ENCODE measurements at places on chromosomes 7 and 10.

- no peak for DNase-seq
Observed at GRCh38 chr7:91609525-91609924, 271.0 kb downstream of the MTERF1 start.

DNA sequence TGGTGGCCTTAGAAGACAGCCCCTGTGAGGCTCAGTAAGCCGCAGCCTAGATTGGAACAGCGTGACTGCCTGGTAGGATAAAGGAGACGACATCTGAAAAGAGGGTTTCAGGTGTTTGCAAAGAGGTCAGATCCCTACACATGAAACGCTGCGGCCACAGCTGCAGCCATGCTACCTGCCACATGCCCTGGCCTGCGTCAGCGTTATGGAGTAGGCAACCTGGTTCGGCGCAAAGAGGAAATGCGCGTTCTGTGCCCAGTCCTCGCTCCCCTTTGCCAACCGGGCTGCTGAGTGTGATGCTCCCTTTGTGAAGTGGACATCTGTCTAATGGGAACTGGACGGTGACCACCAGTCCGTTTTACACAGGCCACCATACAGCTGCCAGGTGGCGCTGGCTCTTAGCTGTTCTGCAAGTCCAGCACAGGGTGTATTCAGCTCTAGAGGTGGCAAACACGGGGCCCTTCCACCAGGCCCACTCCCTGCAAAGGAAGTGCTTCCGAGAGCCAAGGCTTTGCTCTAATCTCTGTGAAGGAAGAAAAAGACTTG, 160.3 kb downstream of the CELF2 start:
- peak; percentile 45 for DNase-seq

- no peak for DNase-seq
Observed at GRCh38 chr7:54252256-54253035, 289.7 kb upstream of the VSTM2A start.

- no peak for DNase-seq
Observed at GRCh38 chr7:26900251-26900650, 35.9 kb upstream of the SKAP2 start.

GRCh38 chr10:124955243-124955642, 13.3 kb downstream of the ZRANB1 start:
- DNase-seq: no peak

GRCh38 chr7:30992414-30992813, 28.7 kb downstream of the GHRHR start:
- DNase-seq: no peak

GRCh38 chr7:820341-820740, 11.9 kb upstream of the SUN1 start:
- no peak for DNase-seq

- DNase-seq: no peak
Observed at GRCh38 chr10:114753126-114753525, 68.5 kb upstream of the FHIP2A start.

DNA sequence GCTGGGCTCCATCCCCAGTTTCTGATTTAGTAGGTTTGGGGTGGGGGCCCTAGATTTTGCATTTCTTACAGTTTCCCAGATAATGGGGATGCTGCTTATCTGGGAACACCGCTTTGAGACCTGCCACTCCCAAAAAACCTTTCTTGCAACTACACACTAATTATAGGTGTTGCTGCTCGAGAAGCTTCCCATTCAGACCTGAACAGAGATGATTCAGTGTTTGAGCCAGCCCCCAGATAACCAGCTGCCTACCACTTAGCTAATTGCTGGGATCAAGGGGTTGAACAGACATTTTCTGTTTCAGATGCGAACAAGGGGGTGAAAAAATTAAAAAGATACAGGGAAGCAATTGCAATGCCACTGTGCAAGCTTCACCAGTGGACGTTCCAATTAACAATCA, 448.5 kb downstream of the KCNMA1 start:
- no peak for DNase-seq

- DNase-seq: no peak
Observed at GRCh38 chr10:75724047-75724446, 292.6 kb downstream of the LRMDA start.

DNA sequence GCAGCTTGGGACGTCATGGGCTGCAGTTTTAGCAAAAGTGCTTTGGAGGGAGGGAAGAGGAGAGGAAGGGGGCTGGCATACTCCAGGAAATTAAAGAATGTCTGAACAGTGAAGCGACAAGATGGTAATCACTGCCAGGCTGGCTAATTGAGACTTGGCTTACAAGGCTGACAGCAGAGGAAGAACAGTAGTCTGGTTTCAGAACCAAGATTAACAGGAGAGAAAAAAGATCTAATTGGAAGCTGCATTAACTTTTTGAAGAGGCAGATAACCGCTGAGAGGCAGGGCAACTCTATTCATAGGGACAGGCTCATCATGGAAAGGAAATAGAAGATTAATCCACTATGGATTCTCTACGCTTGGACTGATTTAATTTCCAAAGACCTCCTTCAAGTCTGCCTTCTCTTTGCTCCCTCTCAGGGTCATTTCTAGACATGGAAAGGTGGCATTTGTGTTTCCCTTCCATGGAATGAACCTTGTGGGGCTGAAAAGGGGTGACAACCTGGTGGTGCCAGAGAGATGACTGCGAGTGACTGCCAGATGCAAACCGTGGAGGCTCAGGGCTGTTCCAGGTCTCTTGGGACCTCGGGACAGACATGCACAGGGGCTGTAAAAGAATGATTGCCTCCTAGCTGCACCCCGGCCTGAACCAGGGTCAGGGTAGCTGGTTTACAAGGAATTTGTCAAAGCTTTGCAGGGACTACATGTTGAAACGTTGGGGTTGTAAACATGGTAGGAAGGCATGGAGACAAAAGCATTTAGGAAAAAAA, 210.2 kb upstream of the NPY start:
- no peak for DNase-seq

GRCh38 chr7:135382173-135382572, 127.7 kb downstream of the CNOT4 start:
- no peak for DNase-seq

GRCh38 chr10:91520661-91521060, 110.5 kb downstream of the HECTD2 start:
- DNase-seq: no peak

GRCh38 chr10:47054974-47055373, 143.7 kb downstream of the PTPN20 start:
- no peak for DNase-seq

DNA sequence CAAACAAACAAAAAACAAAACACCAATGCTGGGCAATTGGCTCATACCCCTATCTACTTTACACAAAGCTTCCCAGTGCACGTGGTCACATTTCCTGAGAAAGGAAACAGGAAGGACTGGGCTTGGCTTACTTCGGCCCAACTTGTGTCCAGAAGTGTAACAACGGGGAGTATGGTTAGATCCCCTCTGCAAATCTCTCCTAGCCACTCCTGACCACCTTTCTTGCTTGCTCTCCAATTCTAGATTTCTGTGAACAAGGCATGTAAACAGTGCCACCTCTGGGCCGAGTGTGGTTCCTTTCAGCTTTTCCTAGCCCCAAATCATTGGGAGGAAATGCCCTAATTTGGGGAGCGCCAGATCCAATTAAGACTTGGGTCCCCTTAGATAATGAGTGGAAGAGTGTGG, 21.0 kb upstream of the FRAT2 start:
- peak; percentile 42 for DNase-seq

GRCh38 chr7:26989897-26990670, 105.7 kb downstream of the HOXA1 start:
- DNase-seq: no peak

DNA sequence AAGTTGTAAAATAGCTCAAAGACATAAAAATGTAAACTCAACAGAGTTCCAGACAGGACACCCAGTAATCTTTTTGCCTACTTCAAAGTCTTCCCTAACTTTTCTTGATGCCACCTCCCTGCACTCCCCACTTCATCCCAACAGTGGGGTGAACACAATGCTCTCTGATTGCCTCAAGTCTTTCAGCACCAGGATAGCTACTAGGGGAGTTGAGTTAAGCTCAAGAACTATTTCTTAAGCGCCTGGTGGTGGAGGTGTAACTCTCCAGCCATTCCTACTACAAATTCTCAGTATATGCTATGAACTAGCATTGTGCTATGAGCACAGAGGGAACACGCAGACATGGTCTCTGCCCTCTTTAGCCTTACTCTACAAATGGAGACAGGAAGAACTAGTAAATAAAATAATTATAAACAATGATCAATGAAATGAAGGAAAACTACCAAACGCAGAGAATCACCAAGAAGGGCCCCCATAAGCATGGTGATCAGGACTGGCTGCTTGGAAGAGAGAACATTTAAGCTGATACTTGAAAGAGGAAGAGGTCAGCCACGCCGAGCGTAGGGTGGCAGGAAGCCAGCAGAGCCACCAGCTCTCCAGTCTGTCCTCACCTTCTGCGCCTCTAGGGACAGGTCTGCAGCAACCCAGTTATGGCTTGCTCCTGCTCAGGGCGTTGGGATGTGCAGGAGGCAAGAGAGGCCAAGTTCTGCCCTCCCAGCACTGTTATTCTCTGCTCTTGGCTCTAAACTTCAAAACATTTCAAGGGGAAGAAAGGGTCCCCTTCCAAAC, 16.7 kb upstream of the FRA10AC1 start:
- no peak for DNase-seq

DNA sequence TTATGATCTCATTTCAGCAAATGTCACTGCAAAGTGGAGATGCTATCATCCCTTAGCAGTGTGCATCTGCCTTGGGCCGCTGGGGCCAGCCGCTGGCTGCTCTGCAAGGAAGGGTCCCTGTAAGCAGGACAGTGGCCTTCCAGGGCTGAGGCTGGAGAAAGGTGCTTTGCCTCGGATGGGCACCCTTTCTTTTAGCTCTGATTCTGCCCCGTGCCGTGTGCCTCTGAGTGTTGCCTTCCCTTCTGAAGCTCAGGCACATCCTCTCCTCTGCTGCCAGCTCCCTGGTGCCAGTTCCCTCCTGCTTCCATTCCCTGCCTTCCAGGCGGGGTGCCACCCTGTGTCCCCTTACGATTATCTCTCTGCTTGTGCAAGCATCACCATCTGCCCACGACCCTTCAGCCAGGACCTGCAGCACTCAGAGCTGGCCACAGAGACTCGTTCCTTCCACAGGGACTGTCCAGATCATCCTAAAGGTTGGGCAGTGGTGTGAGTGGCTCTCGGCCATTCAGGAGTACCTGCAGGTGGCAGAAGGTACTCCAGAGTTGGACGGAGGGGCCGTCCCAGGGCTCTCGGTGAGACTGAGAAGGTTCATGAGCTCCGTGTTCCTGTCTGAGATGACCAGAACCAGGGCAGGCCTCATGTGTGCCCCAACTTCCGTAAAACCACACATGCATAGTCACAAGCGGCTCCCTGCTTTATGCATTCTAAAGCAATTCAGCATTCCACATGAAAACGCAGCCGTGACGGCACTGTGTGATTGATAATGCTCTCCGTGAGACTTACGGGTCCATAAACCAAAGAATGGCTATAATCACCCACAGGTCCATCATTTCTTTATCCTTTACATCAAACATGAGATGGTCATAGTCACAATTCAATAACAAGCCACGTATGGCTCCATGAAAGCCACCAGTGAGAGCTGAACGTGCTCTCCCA, 371.4 kb downstream of the DNAJB6 start:
- no peak for DNase-seq

DNA sequence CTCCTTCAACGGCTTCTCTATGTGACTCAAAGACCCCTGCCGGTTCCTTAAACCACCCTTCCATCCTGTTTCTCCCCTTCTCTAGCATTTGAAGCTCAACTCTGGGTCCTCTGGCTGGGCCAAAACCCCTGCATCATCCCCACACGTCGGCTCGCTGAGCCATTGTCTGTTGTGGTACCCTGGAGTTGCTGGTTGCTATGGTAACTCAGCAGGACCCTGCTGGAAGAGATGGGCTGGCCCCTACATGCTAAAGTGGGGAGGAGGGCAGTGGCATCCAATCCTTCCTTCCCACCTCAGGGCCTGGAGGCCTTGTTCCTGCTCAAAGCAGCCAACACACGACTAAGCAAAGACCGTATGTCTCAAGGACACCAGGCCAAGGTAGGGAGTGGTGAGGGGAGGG, 452.5 kb downstream of the PLXNA4 start:
- no peak for DNase-seq

GRCh38 chr7:14762561-14762960, 140.0 kb downstream of the DGKB start:
- DNase-seq: no peak

GRCh38 chr10:117409549-117410305, 34.5 kb upstream of the PDZD8 start:
- no peak for DNase-seq

DNA sequence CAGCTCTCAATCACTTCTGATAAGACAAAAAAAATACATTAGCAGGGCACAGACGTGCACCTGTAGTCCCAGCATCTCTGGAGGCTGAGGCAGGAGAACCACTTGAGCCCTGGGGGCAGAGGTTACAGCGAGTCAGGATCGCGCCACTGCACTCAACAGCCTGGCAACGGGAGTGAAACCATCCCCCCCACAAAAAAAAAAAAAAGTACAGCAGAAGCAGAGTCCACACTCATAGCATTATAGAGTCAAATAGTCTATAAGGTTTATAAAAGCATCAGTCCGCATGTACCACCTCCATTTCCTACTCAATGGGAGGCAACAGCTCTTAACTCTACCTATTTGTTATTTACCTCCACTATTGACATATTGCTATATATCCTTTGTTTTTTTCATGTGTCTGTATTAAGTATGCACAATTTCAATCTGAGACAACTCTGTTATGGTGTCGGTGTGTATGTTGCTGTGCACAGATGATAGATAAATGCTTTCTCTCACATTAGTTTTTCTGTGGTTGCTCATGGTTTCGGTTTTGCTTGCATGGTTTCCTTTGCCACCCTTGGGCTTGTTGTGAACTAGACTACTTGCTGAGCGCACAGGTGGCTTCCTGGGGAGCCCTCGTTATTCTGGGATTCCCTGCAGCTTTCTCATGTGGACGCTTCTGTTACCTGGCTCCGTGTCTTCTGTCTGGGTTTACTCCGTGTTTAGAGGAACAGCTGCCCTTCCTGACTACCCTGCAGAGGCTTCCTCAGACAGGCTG, 40.4 kb downstream of the PROSER2 start:
- peak; percentile 54 for DNase-seq

DNA sequence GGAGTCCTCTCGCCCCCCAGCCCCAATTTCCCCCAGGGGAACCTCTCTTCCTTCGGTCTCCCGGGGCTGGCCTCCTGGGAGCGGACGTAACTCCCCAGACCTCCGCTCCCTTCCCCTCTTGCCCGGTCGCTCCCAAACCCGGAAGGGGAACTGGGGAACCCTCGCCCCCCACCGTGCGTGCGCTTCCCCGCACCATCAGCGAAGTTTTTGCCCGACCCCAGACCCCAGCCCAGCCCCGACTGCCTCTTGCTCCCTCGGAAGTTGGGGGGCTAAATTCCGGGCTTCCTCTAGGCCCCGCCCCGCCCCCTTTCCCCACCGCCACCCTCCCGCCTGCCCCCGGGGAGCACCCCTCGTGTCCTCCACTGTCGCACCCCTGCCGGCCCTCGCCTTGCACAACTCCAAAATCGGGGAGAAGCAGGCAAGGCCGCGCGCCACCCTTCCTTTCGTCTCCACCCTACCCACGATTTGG, 436 bp downstream of the GNB2 start:
- DNase-seq: peak; percentile 57

GRCh38 chr7:44971902-44972441, 6.8 kb downstream of the MYO1G start:
- no peak for DNase-seq

Measured in CD4-positive, alpha-beta T cell treated with Interleukin-17A for 1 hour (primary cell).